ENCODE measurements at places on chromosomes 2 and 18.
A peak's percentile ranks its signal among the peaks of the same experiment; 100 is the strongest.

DNA sequence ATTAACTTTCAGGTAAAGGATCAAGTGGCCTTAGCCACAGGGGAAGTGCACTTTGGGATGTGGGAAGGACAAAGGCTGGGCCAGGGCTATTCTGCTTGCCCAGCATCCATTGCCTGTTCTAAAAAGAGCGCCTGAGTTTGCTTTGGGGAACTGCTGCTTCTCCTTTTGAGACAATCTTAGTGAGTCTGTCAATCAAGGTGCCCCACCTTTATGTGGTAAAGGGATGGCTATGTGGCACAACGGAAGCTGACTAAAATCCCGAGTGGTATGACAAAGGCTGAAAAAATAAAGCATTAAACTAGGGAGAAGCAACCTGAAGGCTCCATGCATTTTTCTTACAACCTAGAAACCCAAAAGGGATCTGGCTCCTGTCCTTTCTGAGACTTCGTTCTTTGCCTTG, 540.5 kb downstream of the SLC4A3 start:
- DNase-seq: no peak

DNA sequence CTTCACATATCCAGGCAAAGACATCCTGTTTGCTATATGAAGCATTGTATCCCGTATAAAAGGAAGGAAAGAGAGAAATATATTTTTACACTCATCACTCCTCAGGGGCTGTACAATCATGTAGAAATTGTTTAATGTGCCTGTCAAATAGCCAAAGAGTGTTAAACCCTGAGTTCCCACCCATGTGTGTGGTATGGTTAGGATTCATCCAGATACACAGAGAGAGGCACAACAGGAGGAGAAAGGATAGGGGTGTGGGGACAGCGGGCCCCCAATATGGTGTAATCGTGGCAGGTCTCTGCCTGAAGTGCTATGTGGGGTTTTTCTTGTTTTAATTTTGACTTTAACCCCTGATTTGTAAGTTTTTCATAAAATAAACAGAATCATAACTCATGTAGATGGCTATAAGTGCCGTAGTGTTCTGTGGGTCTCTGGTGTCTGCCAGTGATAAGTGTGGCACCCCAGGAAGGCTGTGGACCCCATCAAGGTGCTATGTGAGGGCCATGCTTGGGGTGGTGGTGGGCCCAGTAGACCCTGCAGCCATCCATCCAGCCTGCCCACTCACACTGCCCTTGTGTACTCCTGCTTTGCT, 10.2 kb upstream of the IL18R1 start:
- DNase-seq: no peak

DNA sequence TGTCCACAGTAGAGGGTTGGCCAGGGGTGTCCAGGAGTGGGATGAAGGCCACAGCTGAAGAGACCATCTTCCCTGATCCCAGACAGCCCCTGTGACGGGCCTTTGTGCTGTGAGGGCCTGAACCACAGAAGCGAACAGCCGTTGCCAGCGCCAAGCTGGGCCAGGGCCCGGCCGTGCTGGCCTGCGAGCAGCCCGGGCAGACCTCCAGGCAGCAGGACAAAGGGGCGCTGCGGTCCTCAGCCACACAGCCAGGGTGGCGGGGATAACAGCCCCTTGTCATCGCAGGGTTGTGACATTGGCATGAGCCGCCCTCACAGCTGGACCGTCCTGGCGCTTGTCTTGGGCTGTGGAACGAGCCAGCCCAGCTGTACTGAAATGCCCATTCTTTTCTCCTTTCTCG, 161.1 kb downstream of the FAM210A start:
- no peak for DNase-seq

DNA sequence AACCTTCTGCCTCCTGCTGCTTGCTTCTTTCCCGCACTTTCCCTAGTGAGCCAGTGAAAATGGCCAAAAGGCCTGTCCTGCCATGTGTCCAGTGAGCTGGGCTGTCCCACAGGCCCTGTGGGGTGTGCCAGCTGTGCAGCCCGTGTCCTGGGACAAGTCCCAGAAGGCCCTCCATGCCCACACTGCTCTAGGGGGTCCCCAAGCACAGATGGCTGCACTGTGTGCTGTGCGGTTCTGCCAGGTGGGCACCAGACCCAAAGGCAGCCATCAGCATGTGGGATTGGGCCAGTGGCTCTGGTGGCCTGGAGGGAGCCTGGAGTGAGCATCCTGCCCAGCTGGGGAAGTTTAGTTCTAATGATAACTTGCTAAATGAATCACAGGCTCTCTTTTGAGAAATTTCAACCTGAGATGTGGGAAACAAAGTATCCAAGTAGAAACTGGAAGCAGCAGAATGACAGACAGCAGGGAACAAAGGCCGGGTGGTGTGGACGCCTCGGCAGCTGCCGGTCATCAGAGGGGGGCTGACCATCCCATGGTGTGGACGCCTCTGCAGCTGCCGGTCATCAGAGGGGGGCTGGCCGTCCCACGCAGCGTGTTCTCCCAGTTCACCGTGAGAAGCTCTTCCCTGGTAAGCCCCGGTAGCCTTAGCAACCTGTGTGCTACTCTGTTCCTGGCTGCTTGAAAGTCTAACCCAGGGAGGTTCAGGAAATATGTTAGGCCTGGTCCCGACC, 9.9 kb upstream of the CNDP2 start:
- no peak for DNase-seq

GRCh38 chr2:168244318-168244717, 3.1 kb downstream of the STK39 start:
- peak; percentile 34 for DNase-seq

DNA sequence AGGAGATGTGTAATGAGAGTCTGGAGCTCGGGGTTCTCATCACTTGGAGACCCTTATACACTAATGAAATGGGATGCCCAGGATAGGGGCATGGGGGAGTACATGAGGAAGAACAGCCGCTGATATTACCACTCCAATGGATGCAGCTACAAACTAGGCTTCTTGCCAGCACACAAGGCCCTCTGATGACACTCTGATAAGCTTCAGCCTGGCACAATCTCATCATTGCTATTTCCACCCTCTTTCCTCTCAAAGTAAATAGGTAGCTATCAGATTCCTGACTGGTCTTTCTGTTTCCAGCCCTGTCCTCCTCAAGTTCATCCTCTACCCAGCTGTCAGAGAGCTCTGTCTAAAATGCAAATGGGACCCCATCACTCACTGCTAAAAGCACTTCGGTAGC, 103.0 kb downstream of the GPR39 start:
- DNase-seq: no peak

DNA sequence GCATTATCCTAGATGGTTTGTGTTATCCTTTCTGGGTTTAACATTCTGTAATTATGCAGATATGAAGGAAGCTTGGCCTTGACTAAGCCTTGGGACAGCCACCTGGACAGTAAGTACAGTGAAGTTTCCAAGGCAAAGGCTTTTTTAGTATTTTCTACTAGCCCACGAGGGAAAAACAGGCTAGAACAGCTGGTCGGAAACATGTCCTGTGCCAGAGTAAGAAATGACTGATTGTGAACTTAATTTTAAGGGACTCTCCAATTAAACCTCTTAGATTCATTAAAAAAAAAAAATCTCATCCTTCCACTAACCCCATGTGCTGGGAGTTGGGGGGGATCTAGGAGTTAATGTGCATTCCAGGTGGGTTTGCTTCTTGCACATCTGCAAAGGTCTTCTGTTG, 720.8 kb downstream of the SLC4A3 start:
- DNase-seq: no peak

DNA sequence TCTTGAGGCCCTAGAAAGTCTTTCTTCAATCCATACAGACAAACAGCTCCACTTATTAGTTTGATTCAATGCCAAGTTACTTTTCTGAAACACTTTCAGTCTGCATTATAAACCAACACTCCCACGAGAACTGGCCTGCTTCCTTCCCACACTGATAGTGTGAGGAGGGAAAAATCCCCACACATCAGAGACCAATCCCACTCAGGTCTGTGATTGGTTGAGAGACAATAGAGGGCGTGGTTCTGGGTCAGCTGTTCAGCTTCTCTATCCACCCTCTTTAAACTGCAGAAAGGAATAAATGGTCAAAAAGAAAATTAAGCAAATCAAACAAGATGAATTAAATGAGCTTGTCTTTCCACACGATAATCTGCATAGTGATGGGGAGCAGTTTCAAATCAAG, 152.5 kb downstream of the NRP2 start:
- DNase-seq: no peak

GRCh38 chr2:175599966-175600831, 401.9 kb downstream of the LNPK start:
- peak; percentile 76 for DNase-seq

- no peak for DNase-seq
These were observed 20.6 kb downstream of the SERTAD2 start for GRCh38 chr2:64632835-64633819.

GRCh38 chr2:88600038-88600465, 27.2 kb downstream of the EIF2AK3 start:
- DNase-seq: peak; percentile 97

DNA sequence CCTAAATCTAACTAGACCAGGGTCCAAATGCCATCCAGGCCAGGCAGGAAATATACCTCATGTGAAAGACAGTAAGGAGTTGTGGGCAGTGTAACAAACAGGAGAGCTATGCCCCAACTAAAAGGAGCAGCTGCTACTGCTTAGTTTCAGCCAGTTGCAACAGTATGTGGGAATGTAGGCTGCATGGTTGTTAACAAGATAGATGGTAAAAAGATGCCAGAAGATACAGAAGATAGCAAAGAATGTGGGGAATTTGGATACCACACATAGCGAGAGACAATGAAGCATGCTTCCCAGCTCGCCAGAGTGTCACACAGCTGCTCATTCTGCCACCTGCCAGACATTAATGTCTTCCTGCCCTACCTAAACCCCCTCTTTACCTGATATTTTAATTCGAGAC, 39.4 kb upstream of the CYBRD1 start:
- no peak for DNase-seq

- DNase-seq: no peak
These were observed 47.5 kb upstream of the ASB1 start for GRCh38 chr2:238379096-238379810.

DNA sequence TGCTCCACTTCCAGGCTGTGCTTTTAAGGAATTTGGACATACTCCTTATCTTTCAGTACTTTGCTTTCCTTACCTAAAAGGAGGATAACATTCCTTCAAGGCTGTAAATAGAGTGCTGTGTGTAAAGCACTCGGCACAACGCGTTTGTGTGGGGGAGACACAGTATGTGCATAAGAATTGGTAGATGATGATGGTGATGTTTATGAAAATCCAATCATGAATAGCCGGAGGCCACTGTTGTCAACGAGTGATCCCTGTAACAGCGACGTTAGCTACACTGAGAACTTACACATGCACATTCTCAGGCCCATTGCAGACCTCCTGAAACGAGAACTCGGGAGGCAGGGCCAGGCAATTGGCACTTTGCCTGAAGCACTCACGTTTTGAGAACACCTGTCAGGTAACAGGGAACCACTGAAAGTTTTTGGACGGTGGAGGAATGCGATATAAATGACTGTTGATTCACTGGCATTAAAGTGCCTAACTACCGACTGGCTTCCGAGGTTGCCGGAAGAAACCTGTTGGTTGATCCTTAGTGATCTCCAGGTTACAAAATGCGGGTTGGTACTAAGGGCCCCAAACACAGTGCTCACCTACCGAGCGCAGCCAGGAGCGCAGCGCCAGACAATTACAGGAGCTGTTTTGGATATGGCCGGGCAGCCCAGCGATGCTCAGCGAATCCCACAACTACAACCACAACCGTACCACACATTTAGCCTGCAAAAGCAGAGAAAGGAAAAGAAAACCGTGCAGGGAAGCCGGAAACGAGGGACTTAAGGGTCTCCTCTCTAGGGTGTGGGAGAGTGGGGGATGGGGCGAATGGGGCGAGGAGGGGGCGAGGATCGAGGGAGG, 1.0 kb upstream of the MAP4K4 start:
- DNase-seq: no peak

- DNase-seq: no peak
These were observed 104.1 kb upstream of the TRIB2 start for GRCh38 chr2:12612671-12613070.

DNA sequence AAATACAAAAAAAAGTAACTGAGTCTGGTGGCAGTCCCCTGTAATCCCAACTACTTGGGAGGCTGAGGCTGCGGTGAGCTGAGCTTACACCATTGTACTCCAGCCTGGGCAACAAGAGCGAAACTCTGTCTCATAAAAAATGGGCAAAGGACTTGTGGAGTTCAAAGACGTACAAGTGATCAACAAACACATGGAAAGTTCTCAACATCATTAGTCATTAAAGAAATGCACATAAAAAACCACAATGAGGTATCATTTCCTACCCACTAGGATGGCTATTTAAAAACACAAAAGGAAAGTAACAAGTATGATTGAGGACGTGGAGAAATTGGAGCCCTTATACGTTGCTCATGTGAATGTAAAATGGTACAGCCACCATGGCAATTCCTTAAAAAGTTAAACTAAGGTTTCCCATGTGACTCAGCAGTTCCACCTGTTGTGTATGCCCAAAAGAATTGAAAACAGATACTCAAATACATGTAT, 52.3 kb downstream of the RAB10 start:
- DNase-seq: peak; percentile 63

DNA sequence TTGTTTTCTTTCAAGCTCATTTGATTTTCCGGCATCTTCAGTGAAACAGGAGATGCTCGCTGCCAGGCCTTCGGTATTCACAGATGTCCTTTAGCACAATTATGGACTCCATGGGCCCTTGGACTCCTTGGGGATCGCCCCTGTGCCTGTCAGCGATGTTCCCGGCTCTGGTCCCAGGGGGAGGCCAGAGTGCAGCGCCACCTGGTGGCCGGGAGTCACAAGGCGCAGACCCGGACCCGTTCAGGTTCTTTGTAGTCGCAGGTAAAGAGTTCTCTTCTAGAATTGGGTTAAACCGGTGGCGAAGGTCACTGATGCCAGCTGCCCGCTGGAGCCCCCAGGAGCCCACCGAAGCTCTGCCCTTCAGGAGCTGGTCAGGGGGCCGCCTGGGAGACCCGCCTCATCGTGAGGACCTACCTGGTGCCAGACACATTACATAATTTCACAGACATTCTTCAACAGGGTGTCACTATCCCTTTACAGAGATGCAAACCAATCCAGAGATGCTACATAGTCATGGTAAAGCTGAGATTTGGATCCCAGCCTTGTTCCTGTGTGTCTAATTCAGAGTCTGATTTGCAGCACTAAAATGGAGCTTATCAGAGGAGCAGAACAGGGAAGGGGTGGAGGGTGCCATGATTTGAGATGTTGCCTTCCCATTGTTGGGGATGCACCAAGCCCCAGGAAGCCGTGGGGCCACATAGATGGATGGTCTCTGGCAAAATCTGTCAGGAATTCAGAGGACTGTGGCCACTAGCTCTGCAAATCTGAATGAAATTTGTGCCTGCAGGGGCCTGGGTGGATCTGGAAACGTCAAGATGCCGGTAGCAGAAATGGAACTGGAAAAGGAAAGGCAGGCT, 6.0 kb upstream of the INPP5D start:
- DNase-seq: peak; percentile 28

DNA sequence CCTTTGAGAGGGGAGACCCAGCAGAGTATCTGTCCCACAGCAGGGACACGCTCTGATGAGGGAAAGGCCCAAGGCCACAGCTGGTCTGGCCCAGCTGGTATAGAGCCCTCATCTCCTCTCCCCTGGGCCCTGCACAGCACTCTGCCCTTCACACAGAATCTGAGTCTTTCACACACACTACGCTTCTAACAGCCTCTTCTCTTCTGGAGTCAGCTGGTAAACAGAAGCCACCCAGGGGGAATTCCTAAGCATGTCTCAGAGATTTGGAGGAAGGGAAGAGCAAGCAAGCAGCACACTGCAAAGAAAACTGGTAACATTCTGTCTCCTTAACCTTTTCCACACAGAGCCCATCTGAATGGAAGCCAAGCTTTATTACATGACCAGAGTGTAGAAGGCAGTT, 121.1 kb upstream of the ACAA2 start:
- DNase-seq: no peak

GRCh38 chr2:211730215-211730614, 808.4 kb downstream of the ERBB4 start:
- no peak for DNase-seq

All from H4 (cell line).